Activated CD4-positive, CD25-positive, alpha-beta regulatory T cell (primary cell): ENCODE measurements at places on chromosomes 2 and 18.

- DNase-seq, result no peak
Measured at GRCh38 chr2:64586054-64586453, 61.9 kb downstream of the AFTPH start.

- no peak for DNase-seq
Measured at GRCh38 chr2:128303911-128304310, 14.8 kb downstream of the HS6ST1 start.

- DNase-seq, result no peak
Measured at GRCh38 chr18:30787410-30787809, 255.1 kb downstream of the DSC3 start.

GRCh38 chr18:1294229-1294628 lies 389.6 kb downstream of the ADCYAP1 start:
- no peak for DNase-seq

- no peak for DNase-seq
Measured at GRCh38 chr2:176192351-176192750, 3.9 kb downstream of the HOXD1 start.

GRCh38 chr2:68379184-68379708 lies 14.2 kb downstream of the PLEK start:
- no peak for DNase-seq

GRCh38 chr2:99171377-99172140 lies 9.3 kb downstream of the MITD1 start:
- DNase-seq, result no peak

- DNase-seq, result no peak
Measured at GRCh38 chr18:9855681-9856080, 30.1 kb upstream of the TXNDC2 start.

DNA sequence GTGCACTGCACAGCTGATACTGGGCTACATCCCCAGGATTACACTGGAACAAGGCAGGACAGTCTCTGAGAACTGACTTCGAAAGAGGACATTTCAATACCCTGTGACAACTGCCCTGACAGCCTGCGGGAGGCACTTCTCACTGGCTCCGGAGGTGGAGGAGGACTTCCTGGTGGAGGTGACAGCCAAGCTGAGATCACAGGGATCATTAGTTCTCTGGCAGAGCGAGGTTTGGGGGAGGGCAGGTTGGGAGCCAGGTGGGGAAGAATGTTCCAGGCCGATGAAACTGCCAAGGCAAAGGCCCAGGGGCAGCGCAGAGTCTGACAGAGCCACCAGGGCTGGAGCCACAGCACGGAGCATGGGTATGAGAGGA lies 28.0 kb upstream of the NPAS2 start:
- no peak for DNase-seq

GRCh38 chr2:88329815-88330603 lies 122.5 kb downstream of the FOXI3 start:
- no peak for DNase-seq

DNA sequence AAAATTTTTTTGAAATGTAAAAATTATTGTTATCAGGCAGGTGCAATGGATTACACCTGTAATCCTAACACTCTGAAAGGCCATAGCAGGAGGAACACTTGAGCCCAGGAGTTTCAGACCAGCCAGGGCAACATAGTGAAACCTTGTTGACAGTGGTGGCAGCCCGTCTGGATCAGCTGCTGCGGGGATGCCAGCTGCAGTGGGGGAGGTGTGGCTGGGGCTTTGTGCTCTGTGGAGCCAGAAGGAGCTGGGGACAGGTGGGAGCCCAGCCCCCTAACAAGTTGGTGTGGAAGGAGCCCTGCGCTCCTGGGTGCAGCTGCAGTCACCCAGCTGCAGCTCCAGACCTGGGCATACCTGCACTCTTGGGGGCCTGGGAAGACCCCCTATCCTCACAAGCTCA lies 182.4 kb upstream of the MC4R start:
- DNase-seq, result no peak

DNA sequence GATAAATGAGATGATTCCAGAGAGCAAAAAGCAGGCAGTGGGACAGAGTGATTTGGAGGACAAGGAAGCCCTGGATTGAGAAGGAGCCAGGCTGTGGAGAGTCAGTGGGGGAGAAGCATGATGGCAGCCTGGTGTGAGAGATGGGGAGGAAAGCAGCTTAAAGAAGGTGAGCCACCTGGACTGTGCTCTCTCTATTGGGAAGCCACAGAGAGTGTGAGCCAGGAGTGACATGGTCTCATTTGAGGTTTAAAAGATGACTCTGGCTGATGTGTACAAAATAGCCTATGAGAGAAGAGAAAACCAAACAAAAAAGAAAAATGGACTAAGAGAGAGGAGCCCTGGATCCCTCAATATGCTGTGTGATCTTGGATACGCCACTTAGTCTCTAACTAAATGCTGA lies 12.9 kb upstream of the EPAS1 start:
- DNase-seq, result no peak
